Progenitor cell of endocrine pancreas (in vitro differentiated cells): ENCODE measurements at places on chromosomes 2 and 18.
A peak's percentile ranks its signal among the peaks of the same experiment; 100 is the strongest.

DNA sequence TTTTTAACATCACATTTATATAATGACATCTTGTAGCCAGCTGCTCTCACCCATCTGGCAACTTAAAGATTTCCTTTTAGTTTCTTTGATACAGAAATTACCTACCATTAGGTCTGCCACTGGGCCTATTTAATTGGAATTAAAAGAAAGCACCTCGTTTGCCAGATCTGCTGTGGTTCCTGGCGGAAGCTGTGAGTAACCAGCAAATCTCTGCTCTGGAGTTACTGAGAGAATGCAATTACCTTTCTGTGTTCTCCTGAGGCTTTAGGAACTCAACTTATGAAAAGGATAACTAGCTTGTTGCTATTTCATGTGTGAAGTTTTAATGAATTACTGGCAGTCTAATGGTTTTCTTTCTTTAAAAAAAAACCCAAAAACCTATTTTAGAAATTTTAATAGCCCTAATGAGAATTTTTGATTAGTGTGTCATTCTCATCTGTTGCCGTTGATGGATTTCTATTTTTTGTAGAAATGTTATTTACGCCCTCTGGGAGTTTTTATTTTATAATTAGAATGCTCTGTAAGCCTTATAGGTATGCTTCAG lies 69.7 kb upstream of the LYPD6B start:
- H3K4me1 ChIP-seq, result no peaks in the 10 kb centered on the region
- DNase-seq, result no peak
- H3K4me3 ChIP-seq, result no peak overlapping the region
- peaks cover 5% of the 10 kb centered on the region for H3K36me3 ChIP-seq
- no peak overlapping the region for H3K27ac ChIP-seq

DNA sequence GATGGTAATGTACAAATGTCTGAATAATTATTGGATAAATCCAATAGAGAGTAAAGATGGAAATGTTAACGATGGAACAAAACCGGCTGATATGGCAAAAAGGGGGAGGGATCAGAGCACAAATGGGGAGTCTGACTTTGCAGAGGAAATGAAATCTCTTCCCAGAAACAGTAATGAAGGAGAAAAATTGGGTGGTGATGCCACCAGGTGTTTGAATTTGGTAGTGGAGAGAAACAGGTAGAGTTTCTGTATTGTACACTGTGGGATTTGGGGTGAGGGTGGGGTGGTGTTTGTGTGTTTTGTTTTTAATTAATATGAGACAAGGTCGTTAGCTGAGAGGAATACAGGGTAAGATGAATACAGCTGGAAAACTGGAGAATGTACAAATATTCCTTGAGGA lies 20.4 kb upstream of the XDH start:
- H3K4me1 ChIP-seq, result no peaks in the 10 kb centered on the region
- no peaks in the 10 kb centered on the region for H3K36me3 ChIP-seq
- no peak overlapping the region for H3K4me3 ChIP-seq

- no peaks in the 10 kb centered on the region for H3K36me3 ChIP-seq
- H3K27ac ChIP-seq, result no peak overlapping the region
- H3K4me1 ChIP-seq, result no peaks in the 10 kb centered on the region
- H3K27me3 ChIP-seq, result no peaks in the 10 kb centered on the region
- DNase-seq, result no peak
- H3K4me3 ChIP-seq, result no peak overlapping the region
Observed at GRCh38 chr2:224286923-224287322, 115.0 kb downstream of the FAM124B start.

DNA sequence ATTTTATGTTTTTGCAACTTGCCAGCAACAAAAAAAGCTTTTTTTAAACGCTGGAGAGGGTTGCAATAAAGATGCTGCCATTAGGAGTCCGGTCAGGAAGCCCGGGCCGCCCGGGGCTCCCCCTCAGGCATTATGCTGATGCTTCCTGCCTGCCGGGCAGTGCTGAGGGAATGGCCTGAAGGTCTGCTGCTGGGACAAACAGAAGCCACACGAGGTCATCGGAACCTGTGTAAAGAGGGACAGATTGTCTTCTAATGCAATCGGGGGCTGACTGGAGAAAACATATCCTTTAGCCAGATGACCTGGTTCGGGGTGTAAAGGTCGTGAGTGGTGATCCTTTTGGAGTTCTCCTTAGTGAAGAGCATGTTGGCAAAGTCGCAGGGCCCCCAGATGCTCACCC lies 2.3 kb downstream of the IMPA2 start:
- no peaks in the 10 kb centered on the region for H3K27me3 ChIP-seq
- no peak overlapping the region for H3K27ac ChIP-seq
- peak overlapping the region; percentile 27 for H3K4me3 ChIP-seq
- peaks cover 2% of the 10 kb centered on the region for H3K36me3 ChIP-seq
- DNase-seq, result no peak

- H3K36me3 ChIP-seq, result no peaks in the 10 kb centered on the region
- H3K27me3 ChIP-seq, result peaks cover 27% of the 10 kb centered on the region
- H3K4me1 ChIP-seq, result no peaks in the 10 kb centered on the region
- H3K4me3 ChIP-seq, result no peak overlapping the region
- DNase-seq, result no peak
- H3K27ac ChIP-seq, result no peak overlapping the region
Observed at GRCh38 chr2:237324837-237325236, 89.1 kb downstream of the COL6A3 start.

- H3K27me3 ChIP-seq, result peaks cover 4% of the 10 kb centered on the region
- H3K36me3 ChIP-seq, result no peaks in the 10 kb centered on the region
- H3K4me3 ChIP-seq, result no peak overlapping the region
- no peak overlapping the region for H3K27ac ChIP-seq
- H3K4me1 ChIP-seq, result no peaks in the 10 kb centered on the region
- DNase-seq, result no peak
Observed at GRCh38 chr2:212644195-212644837, 105.7 kb upstream of the ERBB4 start.

DNA sequence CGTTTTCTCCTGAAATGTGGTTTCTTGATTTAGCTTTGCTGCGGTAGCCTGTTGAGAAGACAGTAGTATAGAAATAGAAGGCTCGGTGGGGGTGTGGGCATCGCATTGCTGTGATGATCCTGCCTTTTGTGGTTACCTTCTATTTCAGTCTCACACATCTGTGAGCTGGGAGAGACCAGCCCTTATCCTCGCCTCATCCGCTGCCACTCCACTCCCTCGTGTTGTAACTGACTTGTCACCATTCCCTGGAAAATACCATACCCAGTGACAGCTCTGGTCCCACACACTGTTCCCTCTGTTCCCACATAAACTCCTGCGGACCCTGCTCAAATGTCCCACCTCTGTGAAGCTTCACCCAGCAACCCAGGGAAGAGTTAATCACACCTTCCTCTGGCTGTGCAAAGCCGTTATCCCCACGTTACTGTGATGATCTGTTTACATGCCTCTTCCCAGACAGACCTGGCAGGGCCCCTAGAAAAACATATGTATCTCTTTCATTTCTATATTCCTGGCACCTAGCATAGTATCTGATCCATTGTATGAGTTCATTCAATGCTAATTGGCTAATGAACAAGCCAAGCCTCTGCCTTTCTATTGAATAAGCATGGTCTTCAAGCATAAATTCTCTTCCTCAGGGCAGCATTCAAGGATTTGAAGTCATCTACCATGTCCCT lies 114.6 kb downstream of the MAPK4 start:
- H3K36me3 ChIP-seq, result peaks cover 4% of the 10 kb centered on the region
- no peak overlapping the region for H3K27ac ChIP-seq
- H3K4me3 ChIP-seq, result no peak overlapping the region

- no peak for DNase-seq
- H3K27me3 ChIP-seq, result peaks cover 72% of the 10 kb centered on the region
- H3K4me3 ChIP-seq, result no peak overlapping the region
Observed at GRCh38 chr18:37570336-37570930, 4.8 kb upstream of the CELF4 start.

DNA sequence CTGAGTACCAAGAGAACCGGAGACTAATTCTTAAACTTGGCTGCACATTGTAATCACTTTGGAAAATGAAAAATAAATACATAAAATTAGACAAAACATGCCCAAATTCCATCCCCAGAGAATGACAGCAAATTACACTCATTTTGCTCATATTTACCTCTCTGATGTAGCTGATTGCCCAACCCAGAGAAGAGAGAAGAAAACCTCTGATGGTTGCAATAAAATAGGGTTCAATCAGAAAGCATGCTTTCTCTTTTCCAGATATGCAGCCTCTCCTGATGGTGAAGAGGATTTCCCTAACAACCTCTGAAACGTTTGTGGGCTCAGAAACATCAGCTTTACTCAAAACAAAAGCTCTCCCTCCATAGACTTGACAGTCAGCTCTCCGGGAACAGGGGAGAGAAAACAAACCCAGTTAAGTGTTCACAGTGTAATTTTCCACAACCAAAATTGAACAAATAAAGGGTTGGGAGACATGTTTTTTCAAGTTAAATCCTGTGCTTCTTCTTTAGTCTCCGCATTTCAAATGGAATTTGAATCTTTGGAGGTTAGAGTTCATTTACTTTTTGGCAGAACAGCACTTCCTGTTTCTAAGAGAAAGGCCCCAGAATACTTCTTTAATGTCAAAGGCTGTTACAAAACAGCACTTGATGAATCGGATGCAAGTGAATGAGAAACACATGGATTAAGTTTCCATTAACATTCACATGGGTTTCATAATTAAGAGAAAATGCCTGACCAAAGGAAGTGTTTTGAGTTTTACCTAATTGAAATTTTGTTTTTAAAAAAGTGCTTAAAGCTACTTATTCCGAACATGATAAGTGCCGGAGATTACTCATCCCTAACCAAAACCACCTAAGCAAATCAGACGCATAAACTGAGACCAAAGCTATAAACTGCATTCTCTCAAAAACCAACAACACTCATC lies 570.1 kb upstream of the SYT4 start:
- no peaks in the 10 kb centered on the region for H3K27me3 ChIP-seq
- no peaks in the 10 kb centered on the region for H3K36me3 ChIP-seq
- DNase-seq, result no peak
- peak overlapping the region; percentile 53 for H3K27ac ChIP-seq
- H3K4me3 ChIP-seq, result no peak overlapping the region

DNA sequence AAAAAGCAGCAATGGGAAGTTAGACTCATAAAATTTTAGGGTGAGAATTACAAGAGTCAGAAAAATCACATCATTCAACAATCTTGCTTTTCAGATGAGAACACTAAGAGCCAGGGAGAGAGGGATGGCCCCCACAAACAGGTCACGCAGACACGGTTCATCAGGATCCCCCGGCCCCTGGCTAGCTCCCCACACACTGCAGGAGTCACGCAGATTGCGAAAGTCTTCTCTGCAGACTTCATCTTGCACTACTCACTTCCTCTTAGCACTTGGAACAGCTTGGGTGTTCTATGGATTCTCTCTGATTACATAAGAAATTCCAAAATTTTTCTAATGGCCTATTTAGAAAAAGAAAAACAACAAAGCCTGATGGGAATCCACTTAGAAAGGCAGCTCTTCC lies 21.6 kb upstream of the SULT1C2 start:
- no peaks in the 10 kb centered on the region for H3K27me3 ChIP-seq
- peaks cover 33% of the 10 kb centered on the region for H3K4me1 ChIP-seq
- H3K36me3 ChIP-seq, result peaks cover 6% of the 10 kb centered on the region
- DNase-seq, result no peak

DNA sequence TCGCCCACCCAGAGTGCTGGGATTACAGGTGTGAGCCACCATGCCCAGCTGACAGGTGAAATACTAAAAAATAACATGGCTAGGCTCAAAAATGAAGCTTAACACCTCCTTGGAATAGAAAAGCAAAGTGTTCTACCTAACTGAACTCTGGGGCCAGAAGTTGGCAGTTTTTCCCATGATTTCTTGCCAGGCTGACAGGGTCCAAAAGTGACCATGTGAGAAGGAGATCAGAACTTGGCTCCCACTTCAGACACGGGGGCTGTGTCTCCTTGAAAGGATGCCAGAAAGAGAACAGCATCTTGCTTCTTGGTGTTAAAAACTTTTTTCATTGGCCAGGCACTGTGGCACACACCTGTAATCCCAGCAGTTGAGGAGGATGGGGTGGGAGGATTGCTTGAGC lies 47.0 kb downstream of the BMPR2 start:
- H3K27ac ChIP-seq, result no peak overlapping the region
- no peak overlapping the region for H3K4me3 ChIP-seq
- H3K4me1 ChIP-seq, result peaks cover 12% of the 10 kb centered on the region
- H3K27me3 ChIP-seq, result no peaks in the 10 kb centered on the region

DNA sequence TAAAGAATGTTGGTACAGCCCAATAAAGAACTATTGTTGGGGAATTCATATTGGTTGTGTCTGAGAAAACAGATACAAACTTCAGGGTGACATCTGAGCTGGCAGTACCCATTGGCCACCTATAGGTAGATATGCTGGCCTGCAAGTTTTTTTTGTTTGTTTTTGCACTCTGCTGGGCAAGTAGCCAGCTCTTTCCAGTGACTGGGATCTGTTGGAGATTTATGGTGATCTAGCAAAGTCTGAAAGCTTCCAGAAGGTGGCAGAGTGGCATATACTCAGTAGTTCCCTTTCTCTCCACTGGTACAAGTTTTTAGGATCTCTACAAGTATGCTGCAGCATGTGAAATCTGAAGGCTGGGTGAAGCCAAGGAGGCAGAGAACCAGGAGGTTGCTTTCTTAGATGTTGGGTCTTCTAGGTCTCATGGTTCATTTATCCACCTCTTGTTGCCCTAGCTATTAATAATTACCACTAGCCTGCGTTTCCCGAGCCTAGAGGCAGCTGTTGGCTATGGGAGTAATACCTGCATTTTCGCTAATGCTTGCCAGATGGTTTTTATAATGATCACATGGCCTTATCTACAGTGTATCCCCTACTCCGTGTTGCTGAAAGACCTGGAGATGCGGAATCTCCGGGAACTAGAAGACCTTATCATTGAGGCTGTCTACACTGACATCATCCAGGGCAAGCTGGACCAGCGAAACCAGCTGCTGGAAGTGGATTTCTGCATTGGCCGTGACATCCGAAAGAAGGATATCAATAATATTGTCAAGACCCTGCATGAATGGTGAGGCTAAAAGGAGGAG lies 9.5 kb downstream of the COPS7B start:
- peak overlapping the region; percentile 33 for H3K27ac ChIP-seq
- no peaks in the 10 kb centered on the region for H3K4me1 ChIP-seq
- H3K4me3 ChIP-seq, result no peak overlapping the region
- no peaks in the 10 kb centered on the region for H3K27me3 ChIP-seq
- DNase-seq, result no peak

DNA sequence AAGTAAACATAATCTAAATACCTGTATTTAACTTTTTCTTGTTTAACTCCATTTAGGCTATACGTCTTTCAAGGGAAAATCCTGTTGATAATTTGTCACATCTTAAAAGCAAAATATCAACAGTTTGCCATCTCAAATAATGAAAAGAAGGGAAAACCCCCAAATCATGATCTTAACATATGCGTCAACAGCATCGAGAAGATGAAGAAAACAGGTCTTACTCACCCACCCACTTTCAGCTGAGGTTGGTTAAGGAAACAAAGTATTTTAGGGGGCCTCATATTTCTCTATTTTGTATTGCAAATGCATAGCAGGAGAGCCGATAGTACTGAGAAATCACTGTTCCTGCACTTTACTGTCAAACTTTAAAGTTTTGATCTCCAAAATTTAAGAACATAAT lies 143.1 kb upstream of the COPS8 start:
- no peaks in the 10 kb centered on the region for H3K36me3 ChIP-seq
- no peak overlapping the region for H3K27ac ChIP-seq
- DNase-seq, result no peak
- H3K4me3 ChIP-seq, result no peak overlapping the region

- DNase-seq, result no peak
- no peak overlapping the region for H3K27ac ChIP-seq
- H3K36me3 ChIP-seq, result no peaks in the 10 kb centered on the region
- H3K4me3 ChIP-seq, result no peak overlapping the region
Observed at GRCh38 chr2:53130441-53130943, 637.1 kb upstream of the CHAC2 start.

GRCh38 chr2:150303281-150303680 lies 184.2 kb downstream of the RND3 start:
- no peaks in the 10 kb centered on the region for H3K27me3 ChIP-seq
- H3K27ac ChIP-seq, result no peak overlapping the region
- DNase-seq, result no peak
- peaks cover 6% of the 10 kb centered on the region for H3K36me3 ChIP-seq
